ENCODE measurements at places on chromosomes 7 and 10.
A peak's percentile ranks its signal among the peaks of the same experiment; 100 is the strongest.

DNA sequence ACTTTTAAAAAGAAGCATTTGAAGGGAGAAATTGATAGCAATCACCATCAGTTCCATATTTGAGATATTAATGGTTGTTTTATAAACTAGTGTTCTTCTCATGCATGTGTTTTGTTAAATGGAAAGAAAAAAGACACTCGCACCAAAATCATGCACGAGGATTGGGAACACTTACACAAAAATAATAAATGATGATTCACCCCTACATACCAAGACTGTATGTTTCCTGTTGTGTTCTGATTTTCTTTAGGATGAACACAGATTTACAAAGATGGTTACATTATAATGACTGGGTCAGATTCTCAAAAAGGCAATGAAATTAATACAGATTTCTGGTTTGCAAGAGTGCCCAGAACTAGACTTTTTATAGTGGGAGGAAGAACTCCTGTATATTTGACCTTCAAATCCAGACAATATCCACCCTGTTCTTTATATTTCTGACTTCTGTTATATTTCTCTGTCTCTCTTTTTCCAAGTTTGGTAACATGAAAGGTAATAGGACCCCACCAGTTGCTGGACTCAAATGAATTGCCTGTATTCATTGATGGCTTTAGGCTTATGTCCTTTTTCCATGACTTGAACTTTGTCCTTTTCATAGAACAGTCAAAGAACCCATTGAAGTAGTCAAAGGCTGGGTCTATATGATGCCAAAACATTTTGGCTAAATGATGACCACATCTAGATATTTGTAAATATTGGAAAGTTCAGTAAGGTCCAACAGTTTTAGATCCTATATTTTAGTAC, 54.4 kb downstream of the SEMA3A start:
- no peak for DNase-seq

DNA sequence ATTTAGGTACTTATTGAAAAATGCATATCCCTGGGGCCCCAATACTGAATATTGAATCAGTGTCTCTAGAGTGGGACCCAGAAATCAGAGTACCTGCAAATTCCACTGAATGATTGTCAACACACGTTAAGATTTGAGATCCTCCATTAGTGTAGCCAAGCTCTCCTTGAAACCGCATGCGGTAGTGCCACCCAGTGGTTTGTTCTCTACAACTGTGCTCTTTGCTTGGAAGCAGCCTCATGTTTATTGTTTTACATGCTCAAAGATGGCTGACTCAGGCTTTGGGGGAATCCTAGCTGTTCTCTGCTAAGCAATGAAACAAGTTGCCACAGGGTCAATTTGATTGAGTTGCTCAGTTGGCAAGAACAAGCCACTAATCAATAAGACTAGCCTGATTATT, 340.2 kb upstream of the CELF2 start:
- DNase-seq, result peak; percentile 16

- DNase-seq, result peak; percentile 95
Observed at GRCh38 chr7:106071356-106071998, 40.6 kb downstream of the SYPL1 start.

GRCh38 chr7:99742737-99743394, 7.9 kb upstream of the CYP3A7 start:
- DNase-seq, result no peak

DNA sequence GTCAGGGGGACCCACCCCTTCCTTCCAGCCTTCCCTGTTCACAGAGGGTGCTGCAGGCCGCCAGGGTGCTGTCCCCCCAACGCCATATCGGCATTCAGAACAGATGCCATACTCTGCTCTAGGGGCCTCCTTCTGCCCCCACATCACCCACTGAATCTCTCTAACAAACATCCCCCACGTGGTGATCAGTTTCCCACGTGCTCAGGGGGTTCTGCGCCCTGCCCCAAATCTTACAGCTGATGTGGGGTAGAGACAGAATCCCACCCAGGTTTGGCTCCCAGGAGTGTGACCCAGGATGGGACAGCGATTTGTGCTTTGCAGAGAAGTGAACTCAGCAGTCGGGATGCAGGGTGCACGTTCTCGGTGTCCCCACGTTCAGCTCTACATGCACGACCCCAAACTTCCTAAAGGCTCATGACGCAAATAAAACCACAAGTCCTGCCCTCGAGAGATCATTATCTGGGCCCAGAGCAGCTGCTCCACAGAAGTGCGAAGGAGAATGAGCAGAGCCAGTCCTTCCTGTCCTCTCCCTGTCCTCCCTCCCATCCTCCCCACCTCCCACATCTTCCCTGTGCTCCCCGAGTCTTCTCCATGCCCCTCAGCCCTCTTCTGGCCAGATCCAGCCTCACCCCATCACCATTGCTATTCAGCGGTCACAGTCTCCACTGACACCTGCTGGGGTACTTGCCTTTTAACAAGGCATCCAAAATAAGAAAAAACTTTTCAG, 423.4 kb downstream of the DNAJB6 start:
- peak; percentile 23 for DNase-seq

DNA sequence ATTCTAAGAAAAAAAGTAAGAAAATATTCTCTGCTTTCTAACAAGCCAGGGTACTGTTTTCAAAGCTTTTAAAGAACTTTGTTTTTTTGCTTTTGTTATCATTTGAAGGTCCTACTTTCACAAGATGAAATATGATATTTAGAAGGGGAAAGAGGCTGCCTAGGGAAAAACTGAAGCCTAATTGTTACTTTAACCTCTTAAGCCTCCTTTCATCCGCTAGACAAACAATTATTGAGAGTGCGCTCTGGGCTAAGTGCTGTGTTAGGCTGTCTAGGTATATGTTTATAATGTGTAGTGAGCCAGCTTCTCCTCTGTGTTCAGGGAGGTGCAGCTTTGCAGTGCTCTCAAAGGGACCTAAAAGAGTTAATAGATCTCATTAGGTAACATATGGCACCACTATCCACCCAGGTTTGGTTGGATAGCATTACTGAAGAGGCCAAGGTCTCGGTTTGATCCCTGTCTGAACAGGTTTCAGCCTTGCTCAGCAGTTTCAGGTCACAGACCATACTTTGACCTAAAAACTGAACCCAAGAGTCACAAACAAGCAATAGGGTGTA, 17.9 kb downstream of the PDK4 start:
- no peak for DNase-seq

- no peak for DNase-seq
Observed at GRCh38 chr10:70926226-70927000, 38.0 kb upstream of the PCBD1 start.

- DNase-seq, result no peak
Observed at GRCh38 chr10:59991661-59992060, 85.3 kb upstream of the CCDC6 start.

DNA sequence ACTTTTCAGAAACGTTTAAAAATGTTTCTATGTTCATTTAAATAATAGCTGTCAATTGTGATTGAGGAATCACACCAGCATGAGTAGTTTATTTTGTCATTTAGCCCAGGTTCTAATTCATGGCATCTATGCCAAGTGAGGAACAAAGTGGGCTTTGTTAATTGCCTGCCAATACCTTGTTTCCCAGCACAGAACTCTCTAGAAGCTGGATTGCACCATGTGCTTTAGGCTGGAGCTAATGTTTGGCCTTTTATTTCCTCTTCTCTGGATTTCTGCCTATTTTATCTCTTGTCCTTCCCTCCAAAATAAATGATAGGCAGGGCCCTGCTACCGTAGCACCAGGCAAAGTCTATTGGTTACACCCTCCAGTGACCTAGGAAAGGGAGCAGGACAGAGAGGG, 109.9 kb upstream of the ITGB1 start:
- no peak for DNase-seq

DNA sequence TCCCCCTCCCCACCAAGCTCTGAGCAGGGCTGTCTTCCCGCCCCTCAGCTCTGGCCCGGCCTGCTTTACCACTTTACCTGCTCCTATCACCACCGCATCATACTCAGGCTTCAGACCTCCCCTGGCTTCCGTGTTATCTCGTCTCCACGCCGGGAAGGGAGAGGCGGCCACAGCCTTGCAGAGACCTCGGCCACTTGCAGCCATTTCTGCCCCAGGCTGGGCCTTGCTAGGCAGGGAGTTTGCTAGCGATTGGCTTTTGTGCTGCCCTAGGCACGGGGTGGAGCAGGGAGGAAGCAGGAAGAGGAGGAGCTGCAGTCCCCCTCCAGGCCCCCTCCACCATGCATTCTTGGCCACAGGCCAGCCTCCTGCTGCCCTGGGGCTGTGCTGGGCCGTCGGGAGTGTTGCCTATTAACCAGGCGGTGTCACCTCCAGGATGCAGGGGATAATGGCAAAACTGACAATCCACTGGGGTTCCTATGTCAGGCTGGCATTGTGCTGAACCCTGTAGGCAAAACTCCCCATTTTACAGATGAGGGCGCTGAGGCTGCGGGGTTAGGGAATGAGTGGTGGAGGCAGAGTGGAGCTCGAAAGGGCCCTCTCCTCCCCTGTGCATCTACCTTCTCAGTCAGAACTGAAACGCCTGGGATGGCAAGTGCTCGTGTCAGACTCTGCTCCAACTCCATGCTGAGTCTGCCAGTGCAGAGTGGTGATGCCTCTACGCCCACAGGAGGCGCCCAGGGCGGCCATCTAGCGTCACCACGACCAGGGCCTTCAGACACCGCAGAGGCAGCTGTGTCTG, at the start of gene PYROXD2:
Gene PYROXD2 (minus strand): TSS at position 251 of the 799 bp plus-strand sequence. CDS start 47 bp downstream, at position 204.
- DNase-seq, result peak; percentile 95

DNA sequence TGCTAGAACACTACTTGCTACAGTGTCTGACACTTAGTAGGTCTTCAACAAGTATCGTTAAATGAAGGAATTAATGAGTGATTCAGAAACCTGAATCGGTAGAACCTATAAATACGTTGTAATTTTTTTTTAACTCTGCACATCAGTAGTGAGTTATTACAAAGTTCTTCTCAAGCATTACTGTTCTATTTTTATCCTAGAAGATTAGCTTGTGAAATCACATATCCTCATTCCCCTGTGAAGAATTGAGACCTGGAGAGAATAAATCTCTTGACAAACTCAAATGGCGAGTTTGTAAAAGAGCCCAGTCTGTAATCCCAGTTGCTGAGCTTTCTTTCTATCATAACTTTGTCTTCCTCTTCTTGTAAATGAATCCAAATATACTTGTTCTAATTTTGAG, 34.7 kb downstream of the HYAL4 start:
- no peak for DNase-seq

DNA sequence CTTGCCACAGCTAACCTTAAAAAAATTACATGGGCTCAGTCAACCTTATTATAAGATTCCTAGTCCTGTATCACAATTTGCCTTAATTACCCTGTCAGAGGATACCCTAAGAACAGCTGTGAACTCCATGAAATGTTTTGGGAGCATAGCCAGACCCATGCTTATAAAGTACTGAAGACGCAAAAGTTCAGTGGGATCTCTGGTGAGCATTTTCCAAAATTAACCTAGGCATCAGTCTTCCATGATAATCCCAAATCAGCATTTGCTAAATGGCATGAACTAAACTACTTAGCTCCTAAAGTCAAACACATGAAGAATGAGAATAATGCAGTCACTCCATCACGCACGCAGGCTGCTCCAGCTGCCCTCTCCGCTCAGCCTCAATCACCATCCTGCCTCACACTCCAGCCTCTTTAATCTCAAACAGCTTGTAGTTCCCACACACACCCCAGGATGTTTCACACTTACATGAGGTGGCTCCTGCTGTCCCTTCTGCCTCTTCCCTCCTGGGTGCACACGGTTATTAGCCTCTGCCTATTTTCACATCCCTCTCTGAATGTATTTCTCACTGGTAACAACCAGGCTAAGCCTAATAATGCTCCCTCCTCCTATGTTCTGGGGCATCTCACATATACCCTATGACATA, 15.3 kb downstream of the IGF2BP3 start:
- no peak for DNase-seq

DNA sequence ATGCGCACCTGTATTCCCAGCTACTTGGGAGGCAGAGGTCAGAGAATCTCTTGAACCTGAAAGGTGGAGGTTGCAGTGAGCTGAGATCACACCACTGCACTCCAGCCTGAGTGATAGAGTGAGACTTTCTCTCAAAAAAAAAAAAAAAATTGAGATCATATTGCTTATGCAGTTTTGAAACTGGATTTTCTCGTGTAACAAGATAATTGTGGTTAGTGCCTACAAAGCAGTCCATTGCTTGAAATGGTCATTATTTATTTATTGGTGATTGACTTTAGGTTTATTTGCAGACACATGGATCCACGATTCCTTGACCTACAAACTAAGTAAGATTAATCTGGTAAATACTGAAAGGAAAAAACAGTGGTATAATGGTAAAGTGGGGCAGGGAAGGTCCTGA, 149.8 kb downstream of the TAX1BP1 start:
- DNase-seq, result peak; percentile 66

GRCh38 chr10:11330383-11331045, 280.9 kb downstream of the USP6NL start:
- DNase-seq, result no peak

DNA sequence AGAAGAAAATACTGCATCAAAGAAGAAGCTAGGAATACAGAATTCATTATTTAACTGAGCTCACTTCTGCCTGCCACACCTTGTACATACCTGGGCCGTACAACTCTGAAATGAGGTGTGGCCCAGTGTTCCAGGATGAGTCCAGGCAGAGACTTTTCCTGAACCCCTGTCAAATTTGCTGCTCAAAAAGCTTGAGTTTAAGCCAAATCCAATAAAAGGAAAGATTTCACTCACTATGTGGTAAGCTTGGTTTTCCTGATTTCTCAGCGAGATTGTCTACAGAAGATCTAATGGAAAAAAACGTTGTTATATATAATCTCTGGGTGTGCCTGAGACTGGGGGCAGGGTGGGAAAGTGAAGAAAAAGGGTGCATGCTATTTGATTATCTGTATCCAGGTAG, 72.1 kb upstream of the EGFR start:
- DNase-seq, result no peak

GRCh38 chr7:41979834-41980307, 257.1 kb downstream of the GLI3 start:
- DNase-seq, result peak; percentile 46

- DNase-seq, result no peak
Observed at GRCh38 chr10:110568055-110568735, 700 bp downstream of the SMC3 start.

DNA sequence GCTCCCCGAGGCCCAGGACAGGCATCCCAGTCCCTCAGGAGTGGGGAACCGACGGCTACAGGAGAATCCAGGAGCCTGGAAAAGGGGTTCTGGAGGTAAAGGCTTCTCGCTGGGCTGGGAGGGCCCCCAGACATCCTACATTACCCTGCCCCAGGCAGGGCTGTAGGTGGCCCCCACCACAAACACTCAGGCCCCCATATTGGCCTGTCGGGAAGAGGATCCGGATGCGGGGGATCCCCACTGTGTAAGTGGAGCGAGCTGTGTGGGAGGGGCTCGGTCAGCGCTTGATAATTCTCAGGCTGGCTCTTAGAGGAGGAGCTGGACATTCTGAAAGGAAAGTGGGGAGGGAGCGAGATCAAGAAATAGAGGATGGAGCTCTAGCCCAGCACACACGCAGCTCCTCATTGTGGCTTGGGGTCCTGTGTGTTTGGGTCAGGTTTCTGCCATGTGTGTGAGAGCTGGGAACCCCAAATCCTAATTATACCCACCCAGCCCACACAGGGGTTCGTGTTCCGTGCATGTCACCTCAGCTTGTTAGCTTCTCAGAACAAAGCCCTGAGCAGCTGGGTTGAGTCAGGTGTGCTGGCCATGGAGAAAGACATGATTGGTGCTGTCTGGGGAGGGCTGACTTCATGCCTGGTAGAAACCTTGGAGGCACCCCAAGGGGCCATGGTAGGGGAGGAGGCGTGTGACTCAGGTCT, 49.4 kb downstream of the ZNF467 start:
- no peak for DNase-seq

GRCh38 chr10:14549496-14549895, 218.8 kb upstream of the FRMD4A start:
- DNase-seq, result no peak

GRCh38 chr7:109835577-109835976, 1255.3 kb upstream of the LRRN3 start:
- DNase-seq, result no peak

- DNase-seq, result no peak
Observed at GRCh38 chr7:150503155-150503554, 11.5 kb upstream of the GIMAP7 start.

Data from T47D (cell line).